H1 (cell line): ENCODE measurements at places on chromosomes 4 and X.

DNA sequence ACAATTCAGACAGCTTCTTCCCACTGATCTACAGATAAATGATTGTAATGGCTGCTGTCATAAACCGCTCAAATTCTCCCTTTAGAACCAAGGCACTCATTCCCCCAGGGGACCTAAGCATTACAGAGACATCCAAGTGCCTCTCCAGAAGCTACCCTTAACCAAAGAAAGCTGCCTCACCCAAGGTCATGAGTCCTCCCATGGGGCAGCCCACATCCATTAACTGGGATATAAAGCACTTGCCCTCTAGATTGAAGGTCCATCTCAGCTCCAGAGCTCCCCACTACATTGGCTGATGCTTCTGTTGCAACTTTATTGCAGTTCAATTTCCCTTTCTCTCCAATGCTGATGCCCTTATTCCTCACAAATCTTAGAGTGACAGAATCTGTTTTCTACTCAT lies 40.5 kb upstream of the DCAF8L2 start:
- DNase-seq = no peak

- DNase-seq = no peak
These were observed 231.4 kb upstream of the GPC4 start for GRCh38 chrX:133646719-133647116.

DNA sequence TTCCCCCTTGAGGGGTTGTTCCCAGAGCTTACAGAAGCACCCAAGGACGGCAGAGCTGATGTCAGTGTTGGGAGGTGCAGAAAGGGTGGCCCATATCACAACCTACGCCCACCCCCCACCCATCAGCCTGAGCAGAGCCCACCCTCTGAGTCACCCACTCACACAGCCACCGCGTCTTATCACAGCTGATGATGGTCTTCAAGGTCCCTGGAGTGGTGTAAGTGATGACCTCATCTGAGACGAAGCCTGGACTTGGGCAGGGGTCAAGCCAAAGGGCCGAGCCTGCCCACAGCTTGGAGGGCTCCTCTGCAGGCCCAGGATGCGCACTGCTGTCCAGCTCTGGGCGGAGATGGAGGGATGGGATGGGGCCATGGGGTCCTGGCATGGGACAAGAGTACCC lies 3.0 kb upstream of the HTRA3 start:
- DNase-seq = no peak

DNA sequence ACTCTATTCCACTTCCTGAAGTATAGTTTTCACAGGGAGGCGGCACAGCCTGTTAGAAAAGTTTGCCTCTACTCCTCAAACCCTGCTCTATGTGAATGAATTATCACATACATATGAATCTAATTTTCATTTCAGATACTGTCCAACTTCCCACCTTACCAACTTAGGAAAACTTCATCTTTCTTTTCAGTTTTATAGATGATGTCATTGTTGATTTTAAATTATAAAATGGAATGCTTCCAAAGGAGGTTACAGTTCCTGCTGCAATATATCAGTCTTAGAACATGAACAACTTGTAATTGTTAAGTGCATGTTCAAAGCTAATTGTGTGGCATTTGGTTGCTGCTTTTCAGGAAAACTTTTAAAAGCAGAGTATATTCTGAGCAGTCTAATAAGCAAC lies 92.4 kb downstream of the NEUROG2 start:
- DNase-seq = no peak

- no peak for DNase-seq
These were observed 129.4 kb downstream of the MAGEE2 start for GRCh38 chrX:75655627-75656026.

- no peak for DNase-seq
These were observed 55.7 kb downstream of the METTL14 start for GRCh38 chr4:118740869-118741268.
